Kasumi-1 (cell line): ENCODE measurements at places on chromosomes 2 and 18.

- no peak for DNase-seq
Observed at GRCh38 chr2:227397562-227397961, 9.8 kb upstream of the SCYGR1 start.

- no peak for DNase-seq
Observed at GRCh38 chr2:37637985-37638384, 33.5 kb downstream of the CDC42EP3 start.

GRCh38 chr18:46596119-46596518, 60.9 kb downstream of the LOXHD1 start:
- peak; percentile 89 for DNase-seq

- DNase-seq: no peak
Observed at GRCh38 chr2:186757009-186757408, 63.1 kb downstream of the FAM171B start.

DNA sequence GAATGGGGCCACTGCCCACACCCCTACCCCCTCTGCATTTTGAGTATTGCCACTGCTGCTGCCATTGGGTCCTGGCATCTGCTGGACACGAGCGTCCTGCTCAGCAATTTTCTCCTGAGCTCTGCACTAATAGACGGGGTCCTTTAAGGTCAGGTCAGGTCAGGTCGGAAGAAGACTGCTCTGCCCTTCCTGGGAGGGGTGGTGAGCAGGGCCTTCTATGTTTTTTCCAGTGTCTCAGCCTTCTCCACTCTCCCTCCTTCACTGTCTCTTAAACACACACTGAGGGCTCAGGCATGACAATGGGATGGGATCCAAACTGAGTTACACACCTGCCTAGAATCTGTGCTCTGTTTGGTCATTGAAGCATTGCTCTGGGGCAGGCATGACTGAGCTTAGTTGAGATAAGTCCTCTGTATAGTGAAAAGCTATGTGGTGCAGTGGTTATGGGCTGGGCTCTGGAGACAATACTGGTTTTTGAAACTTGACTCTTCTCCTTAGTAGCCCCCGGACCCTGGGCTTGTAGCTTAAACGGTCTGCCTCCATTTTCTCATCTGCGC, 10.6 kb downstream of the MYO1B start:
- no peak for DNase-seq

DNA sequence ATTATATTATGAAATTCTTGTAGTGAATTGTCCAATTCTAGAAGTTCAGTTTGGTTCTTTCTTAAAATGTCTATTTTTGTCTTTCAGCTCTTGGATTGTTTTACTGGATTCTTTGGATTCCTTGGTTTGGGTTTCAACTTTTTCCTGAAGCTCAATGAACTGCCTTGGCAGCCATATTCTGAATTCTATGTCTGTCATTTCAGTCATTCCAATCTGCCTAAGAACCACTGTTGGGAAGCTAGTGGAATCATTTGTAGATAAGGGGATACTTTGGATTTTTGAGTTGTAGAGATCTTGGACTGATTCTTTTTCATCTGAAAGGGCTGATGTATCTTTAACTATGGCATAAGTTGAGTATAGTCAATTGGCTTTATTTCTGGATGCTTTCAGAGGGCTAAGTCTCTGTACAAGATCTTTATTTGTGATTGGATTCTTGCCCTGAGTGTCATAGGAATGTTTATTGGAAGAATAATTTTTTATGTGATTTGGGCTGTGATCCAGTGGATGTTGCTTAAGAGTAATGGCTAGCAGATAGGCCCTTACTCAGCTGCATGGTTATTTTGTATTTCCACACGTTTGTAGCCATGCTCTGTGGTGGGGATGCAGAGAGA, 42.3 kb downstream of the SERPINB7 start:
- DNase-seq: no peak

DNA sequence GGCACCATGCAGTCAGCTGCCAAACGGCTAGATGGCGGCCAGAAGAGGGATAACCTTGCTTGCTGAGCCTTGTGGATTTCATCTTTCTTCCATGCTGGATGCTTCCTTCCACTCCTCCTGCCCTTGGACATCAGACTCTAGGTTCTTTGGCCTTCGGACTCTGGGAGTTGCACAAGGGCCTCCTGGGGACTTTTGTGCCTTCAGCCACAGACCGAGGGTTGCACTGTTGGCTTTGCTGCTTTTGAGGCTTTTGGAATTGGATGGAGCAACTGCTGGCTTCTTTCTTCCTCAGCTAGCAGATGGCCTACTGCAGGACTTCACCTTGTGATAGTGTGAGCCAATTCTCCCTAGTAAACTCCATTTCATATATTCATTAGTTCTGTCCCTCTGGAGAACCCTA, 31.0 kb downstream of the STRADB start:
- no peak for DNase-seq

DNA sequence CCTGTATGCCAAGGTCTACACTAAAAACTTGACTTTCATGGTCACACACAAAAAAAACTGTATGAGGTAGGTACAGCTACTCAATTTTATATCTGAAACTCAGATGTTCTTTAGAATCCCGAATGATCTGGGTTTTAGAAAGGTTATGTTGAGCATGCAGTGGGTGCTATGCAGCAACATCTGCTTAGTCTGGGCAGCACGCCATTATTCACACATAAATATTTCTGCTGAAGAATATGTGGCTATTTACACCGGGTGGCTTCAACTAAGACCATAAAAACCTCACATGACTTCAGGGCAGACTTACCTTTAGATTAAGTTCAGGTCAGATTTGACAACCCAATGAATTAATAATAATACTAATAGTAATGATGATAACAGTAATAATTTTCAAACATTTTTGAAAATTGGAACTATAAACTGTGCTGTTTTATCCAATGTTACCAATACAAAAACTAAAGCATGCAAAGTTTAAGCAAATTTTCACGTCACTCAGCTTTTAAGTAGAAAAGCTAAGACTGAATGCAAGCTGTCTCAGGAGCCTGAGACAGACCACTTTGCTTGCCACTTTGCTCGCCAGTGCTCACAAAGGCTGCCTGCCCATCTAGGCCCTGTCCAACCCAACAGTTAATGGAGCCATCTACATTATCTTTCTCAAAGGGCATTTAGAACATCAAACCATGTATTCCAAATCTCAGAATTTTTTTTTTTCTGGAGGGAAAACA, 292.0 kb downstream of the CNTNAP5 start:
- DNase-seq: no peak

- no peak for DNase-seq
Observed at GRCh38 chr2:239668651-239669050, 267.8 kb upstream of the HDAC4 start.

DNA sequence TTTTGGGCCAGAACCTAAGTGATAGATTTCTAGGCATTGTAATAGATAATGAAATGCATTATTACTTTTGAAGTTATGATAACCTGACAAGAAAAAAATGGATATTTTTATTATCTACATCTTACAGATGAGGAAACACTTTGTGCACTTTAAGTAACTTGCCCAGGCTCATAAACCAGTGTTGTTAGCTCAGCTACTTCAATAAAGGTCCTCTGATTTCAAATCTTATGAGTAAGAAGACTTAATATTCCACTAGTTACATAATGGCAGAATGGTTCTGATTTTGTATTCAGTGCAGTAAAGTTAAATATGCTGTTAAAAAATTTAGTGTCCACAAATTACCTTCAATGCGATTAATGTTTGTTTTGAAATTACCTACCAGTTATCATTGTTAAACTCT, 199.0 kb downstream of the BABAM2 start:
- no peak for DNase-seq

- DNase-seq: peak; percentile 49
Observed at GRCh38 chr2:157439824-157440186, 4.1 kb downstream of the CYTIP start.

DNA sequence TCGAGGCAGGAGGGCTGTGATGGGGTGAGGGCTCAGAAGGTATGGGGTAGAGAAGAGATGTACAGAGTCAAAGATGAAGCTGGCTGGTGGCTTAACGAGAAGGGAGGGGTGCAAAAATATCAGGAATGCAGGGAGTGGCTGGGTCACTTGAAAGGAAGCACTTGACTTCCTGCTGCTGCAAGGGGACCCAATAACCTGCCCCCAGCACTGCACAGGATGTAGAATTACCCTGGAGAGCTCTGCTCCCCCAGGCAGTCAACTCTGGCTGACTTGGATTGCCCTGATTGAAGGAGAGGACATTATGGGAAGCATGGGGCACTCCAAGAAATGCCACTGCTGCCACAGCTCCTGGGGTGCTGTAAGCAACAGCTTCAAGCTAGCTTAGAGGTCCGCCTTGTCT, 41.8 kb downstream of the CFAP221 start:
- no peak for DNase-seq

GRCh38 chr2:199631129-199631528, 173.4 kb upstream of the SATB2 start:
- no peak for DNase-seq

GRCh38 chr2:141778315-141778835, 352.4 kb downstream of the LRP1B start:
- DNase-seq: no peak

GRCh38 chr2:240435948-240436682, 652 bp downstream of the GPC1 start:
- DNase-seq: no peak

- DNase-seq: no peak
Observed at GRCh38 chr2:120480346-120480902, 134.5 kb downstream of the INHBB start.
